ENCODE measurements at places on chromosomes 3 and 15. TPM values are rescaled to one million over a fixed set of nuclear protein-coding genes. Genes with fewer than 3 reads are reported as not detected.

Gene MYL3
- not detected for total RNA-seq

Gene FMN1
- 14.9 TPM for total RNA-seq

Gene SUCNR1
- total RNA-seq, result not detected

Gene GRIP2
- not detected for total RNA-seq

Gene GPR156
- not detected for total RNA-seq

- DNase-seq, result no peak
- no peak overlapping the region for H3K27ac ChIP-seq
- no peaks in the 10 kb centered on the region for H3K4me1 ChIP-seq
- peaks cover 29% of the 10 kb centered on the region for H3K27me3 ChIP-seq
These were observed 58.5 kb upstream of the FAM174B start for GRCh38 chr15:92714077-92714476.

DNA sequence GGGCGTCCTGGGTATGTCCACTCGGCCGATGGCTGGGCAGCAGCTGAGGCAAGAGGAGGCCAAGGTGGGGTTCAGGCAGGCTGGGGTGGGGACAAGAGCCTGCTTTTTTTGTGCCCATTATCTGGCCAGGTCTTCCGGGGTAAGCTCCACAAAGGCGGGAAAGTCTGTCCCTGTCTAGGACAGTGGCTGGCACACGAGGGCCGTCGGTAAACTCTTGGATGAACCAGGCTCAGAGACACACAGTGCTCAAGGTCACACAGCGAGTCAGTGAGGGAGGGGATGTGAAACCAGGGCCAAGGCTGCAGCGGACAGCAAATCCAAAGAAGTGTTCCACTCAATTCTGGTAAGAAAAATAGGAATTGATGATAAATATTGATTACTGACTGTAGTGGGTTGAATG lies 2.9 kb downstream of the DNAJB8 start:
- H3K36me3 ChIP-seq, result no peaks in the 10 kb centered on the region
- no peak for DNase-seq
- H3K4me1 ChIP-seq, result no peaks in the 10 kb centered on the region
- no peak overlapping the region for H3K27ac ChIP-seq
- H3K4me3 ChIP-seq, result no peak overlapping the region

DNA sequence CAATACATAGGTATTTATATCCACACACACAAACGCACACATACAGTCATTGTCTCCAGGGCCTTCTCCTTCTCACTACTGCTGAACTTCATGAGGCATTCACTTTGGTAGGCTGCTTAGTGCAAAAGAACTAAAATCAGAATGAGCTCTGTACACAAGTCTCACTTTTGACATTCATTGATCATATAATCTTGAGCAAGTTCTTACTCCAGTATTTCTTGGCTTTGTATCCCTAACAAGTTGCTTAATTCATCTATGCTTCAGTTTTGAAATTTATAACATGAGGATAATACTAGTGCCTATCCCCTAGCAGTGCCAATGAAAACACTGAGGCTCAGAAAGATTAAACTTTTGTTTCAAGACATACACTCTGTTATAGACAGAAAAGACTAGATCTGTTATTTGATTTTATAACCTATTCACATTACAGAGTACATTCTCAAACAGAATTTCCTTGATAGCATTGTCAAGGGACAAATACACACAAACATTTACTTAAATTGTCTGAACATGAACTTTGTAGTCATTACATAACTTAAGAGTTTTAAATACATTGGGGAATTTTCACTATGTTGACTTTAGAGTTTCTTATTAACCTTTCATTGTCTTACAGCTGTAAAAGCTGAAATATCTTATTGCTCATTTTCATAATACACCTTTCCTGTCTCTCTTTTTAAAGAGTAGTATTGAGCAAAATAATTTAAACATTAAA lies 55.0 kb upstream of the SI start:
- H3K4me3 ChIP-seq, result no peak overlapping the region
- H3K27ac ChIP-seq, result no peak overlapping the region
- H3K36me3 ChIP-seq, result no peaks in the 10 kb centered on the region
- no peaks in the 10 kb centered on the region for H3K4me1 ChIP-seq
- DNase-seq, result no peak
- no peaks in the 10 kb centered on the region for H3K27me3 ChIP-seq

DNA sequence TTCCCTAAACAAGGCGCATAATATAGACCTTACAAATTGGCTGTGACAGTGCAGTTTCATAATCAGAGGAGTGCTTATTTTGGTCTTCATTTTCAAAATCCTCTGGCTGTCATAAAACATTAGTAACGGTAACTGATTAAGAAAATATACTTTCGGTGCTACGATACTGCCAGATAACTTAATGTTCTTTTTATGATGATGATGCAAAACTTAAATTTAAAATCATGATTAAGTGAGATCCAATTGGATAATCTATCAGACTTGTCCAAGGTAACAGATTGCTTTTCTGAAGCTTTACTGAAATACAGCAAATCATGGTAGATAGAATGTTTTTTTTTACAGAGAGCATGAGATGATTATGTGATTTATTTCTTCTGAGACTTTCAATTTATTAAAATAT lies 364.2 kb upstream of the CNTN3 start:
- no peaks in the 10 kb centered on the region for H3K4me1 ChIP-seq
- no peak overlapping the region for H3K27ac ChIP-seq
- no peaks in the 10 kb centered on the region for H3K36me3 ChIP-seq
- no peak overlapping the region for H3K4me3 ChIP-seq
- no peaks in the 10 kb centered on the region for H3K27me3 ChIP-seq

DNA sequence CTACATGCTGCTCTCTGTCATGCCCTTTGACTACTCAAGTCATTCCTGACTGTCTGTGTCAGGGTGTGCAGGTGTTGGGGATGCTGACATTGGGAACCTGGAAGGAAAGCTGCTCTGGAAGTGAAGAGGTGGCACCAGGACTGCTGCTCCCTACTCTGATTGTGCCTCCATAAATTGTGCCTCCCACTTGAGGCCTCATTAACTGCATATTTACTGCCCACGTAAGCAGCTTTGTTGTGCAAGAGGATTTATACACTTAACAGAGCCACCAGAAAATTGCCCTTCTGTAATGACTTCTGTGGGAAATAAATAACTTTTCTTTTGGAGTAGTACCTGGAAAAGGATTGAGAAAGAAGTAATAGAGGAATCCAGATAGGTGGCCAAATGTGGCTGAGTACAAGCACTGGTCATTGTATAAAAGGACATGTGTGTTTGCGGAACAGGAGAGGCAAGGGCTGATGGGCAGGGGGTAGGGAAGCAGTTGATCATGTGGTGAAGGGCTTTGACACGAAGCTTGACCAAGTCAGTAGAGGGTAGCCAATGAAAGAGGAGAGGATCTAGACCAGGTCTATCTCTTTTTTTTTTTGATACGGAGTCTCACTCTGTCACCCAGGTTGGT lies 24.8 kb downstream of the IL20RB start:
- H3K36me3 ChIP-seq, result no peaks in the 10 kb centered on the region
- no peak overlapping the region for H3K27ac ChIP-seq
- no peaks in the 10 kb centered on the region for H3K27me3 ChIP-seq

GRCh38 chr3:72969766-72970165 lies 26.8 kb upstream of the PPP4R2 start:
- H3K4me1 ChIP-seq, result peaks cover 10% of the 10 kb centered on the region
- no peak overlapping the region for H3K4me3 ChIP-seq
- DNase-seq, result no peak
- H3K27ac ChIP-seq, result no peak overlapping the region
- H3K36me3 ChIP-seq, result no peaks in the 10 kb centered on the region
- no peaks in the 10 kb centered on the region for H3K27me3 ChIP-seq

GRCh38 chr15:80350941-80351610 lies 53.1 kb upstream of the ARNT2 start:
- H3K27ac ChIP-seq, result no peak overlapping the region
- no peak overlapping the region for H3K4me3 ChIP-seq
- no peaks in the 10 kb centered on the region for H3K4me1 ChIP-seq
- no peaks in the 10 kb centered on the region for H3K36me3 ChIP-seq

DNA sequence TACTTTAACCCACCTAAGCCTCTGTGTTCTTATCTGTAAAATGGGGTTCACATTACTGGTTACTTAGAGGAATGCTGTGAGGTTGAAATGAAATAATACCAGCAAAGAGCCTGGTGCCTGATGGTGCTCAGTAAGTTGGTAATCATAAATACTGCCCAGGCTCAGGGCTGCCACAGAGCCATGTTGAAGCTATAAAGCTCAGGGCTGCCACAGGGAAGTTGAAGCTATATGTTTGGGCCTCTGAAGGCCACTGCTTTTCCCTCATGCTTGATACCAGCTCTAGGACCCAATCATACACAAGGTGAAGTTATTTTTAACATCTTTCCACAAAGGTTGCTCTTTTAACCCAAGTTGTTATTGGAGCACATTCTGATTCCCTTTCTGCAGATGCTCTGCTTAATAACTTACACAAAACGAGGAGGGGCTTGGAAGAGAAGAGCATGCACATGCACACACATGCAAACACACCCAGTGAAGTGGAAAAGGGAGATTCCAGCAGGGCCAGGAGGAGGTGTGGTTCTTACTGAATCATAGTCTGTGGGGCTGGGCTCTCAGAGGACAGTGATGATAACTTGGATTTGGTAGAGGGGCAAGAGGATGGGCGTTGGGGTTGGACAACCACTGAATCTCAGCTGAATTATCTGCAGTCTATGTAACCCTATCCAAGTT lies 17.4 kb downstream of the PARP14 start:
- no peak for DNase-seq
- H3K27me3 ChIP-seq, result no peaks in the 10 kb centered on the region
- H3K4me1 ChIP-seq, result no peaks in the 10 kb centered on the region
- H3K27ac ChIP-seq, result no peak overlapping the region

DNA sequence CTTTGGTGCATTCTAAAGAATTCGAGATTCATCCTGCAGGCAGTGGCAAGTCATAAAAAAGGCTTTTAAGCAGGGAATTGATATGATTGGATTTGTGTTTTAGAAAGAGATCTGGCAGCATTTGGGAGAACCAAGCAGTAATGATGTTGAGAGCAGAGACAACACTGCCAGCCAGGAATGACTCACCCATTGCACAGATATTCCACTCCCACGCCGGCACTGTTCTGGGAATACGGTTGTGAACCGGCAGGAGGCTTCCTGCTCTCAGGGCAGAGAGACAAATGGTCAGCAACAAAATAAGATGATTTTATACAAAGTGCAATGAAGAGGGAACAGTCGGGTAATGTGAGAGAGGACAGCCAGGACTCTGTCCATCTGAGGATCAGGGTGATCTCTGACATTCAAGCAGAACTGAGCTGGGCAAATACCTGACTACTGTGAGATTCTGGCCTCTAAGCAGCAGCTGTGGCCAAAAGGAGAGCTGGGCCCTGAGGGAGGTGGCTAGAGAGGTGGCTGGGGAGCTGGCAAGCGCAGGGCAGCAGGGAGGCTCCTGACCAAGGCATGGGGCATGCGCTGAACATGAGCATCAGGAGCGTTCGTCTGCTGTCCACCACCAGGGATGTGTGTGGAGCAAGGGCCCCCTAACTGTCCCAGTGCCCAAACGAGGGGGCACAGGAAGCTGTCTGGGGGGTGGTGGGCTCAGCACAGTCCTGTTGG lies 56.1 kb upstream of the PLXNA1 start:
- no peaks in the 10 kb centered on the region for H3K27me3 ChIP-seq
- no peaks in the 10 kb centered on the region for H3K4me1 ChIP-seq
- no peak for DNase-seq
- no peak overlapping the region for H3K27ac ChIP-seq

GRCh38 chr15:77632534-77633133 lies at the start of gene LINGO1:
LINGO1 (minus strand) TSS chr15:77632912; CDS start chr15:77632315, 597 bp downstream.
- H3K36me3 ChIP-seq, result no peaks in the 10 kb centered on the region
- H3K4me3 ChIP-seq, result peak within 1 kb of the TSS; percentile 52
- H3K27ac ChIP-seq, result no peak within 1 kb of the TSS
- DNase-seq, result no peak
- peaks cover 7% of the 10 kb centered on the region for H3K27me3 ChIP-seq

GRCh38 chr15:39282663-39283208 lies 298.1 kb upstream of the THBS1 start:
- H3K36me3 ChIP-seq, result no peaks in the 10 kb centered on the region
- H3K4me1 ChIP-seq, result no peaks in the 10 kb centered on the region
- H3K4me3 ChIP-seq, result no peak overlapping the region
- no peak for DNase-seq

- peaks cover 17% of the 10 kb centered on the region for H3K4me1 ChIP-seq
- no peaks in the 10 kb centered on the region for H3K27me3 ChIP-seq
- no peak overlapping the region for H3K27ac ChIP-seq
- H3K36me3 ChIP-seq, result no peaks in the 10 kb centered on the region
- no peak for DNase-seq
- H3K4me3 ChIP-seq, result no peak overlapping the region
These were observed 68.9 kb downstream of the FOXP1 start for GRCh38 chr3:71514621-71515020.

DNA sequence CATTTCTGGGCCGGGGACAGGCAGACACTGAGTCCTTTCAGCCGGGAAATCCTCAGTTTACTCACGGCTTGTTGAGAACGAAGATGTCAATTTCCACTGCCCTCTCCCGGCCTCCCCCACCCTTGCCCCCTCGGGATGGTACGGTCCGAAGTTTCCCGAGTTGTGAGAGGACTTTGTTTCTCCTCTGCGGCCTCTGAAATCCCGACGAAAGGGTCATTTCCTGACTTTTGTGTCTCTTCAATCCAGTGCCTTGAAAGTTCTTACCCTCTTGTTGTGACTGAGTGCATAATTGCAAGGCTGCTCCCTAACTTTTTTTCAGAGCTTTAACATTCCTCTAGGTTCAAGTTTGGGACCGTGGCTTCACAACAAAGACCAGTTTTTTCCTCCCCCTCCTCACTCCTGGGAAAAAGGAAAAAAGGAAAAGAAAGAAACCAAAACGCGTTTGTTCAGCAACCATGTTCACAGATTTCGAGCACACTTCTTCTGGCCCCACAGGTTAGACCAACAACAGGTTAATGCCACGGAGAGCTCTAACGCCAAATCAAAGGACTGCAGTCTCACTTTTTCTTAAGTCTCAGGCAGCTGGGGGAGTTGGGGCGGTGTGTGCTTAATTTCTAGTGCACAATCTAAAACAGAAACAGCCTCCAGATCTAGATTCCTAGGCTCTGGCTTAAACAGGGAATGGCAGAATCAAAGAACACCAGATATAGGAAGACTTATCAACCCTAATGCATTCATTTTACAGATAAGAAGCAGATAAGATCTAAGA lies 138.9 kb downstream of the TMCO5A start:
- H3K4me3 ChIP-seq, result peak overlapping the region; percentile 74
- H3K4me1 ChIP-seq, result peaks cover 3% of the 10 kb centered on the region
- H3K27me3 ChIP-seq, result peaks cover 18% of the 10 kb centered on the region

- no peak for DNase-seq
- no peaks in the 10 kb centered on the region for H3K36me3 ChIP-seq
- no peak overlapping the region for H3K27ac ChIP-seq
- no peak overlapping the region for H3K4me3 ChIP-seq
- H3K4me1 ChIP-seq, result no peaks in the 10 kb centered on the region
- no peaks in the 10 kb centered on the region for H3K27me3 ChIP-seq
These were observed 6.5 kb upstream of the THBS1 start for GRCh38 chr15:39574427-39574826.

DNA sequence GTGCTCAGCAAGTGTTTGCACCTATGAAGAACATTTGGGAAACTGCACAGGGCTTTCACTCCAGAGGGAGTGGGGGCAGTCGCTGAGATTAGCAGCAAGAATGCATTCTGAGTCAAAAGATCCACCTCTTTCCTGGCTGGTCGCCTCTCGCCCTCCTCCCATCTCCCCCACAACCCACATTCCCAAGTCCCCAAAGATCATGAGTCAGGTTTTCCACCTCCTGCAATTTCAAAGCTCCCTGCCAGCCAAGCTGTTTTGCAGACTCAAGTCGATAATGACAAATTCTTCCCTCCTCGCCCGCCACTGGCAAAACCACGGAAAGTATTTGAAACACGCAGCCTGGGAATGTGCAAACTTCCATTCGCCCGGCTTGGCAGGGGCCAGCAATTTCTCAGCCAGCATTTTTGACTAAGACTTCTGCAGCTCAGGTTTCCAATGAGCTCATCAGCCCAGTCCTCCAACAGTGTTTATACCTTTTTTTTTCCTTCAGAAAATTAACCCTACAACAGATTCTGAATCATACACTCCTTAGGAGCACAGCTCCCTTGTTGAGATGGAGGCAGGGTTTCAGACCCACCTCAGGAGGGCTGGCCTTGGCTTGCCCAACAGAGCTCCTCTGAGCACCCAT lies 181.4 kb downstream of the SMAD6 start:
- DNase-seq, result no peak
- peaks cover 23% of the 10 kb centered on the region for H3K27me3 ChIP-seq
- H3K36me3 ChIP-seq, result no peaks in the 10 kb centered on the region
